Muscle of arm (tissue), 14 donors: ENCODE measurements at places on chromosomes 13 and 19. TPM values are rescaled to one million over a fixed set of nuclear protein-coding genes. Genes with fewer than 3 reads are reported as not detected.

DNA sequence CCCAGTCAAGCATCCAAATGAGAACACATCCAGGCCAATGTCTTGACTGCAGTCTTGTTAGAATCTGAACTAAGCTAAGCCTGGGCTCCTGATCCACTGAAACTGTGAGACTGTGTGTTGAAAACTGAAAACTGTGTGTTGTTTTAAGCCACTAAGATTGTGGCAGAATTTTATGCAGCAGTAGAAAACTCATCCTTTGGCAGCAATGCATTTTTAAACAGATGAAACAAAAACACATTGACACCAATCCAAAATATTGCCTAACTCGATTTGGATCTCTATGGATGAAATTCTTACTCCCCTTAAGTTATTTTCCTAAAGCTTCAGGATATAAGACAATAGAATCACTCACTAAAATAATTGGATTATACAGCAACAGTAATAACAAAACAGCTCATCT is 202.3 kb upstream of the KLF12 start:
- DNase-seq: peak; percentile 8

SHISA2 gene
- 43.0 TPM for polyA plus RNA-seq

PRRG2 gene
- 0.17 TPM for polyA plus RNA-seq

DNA sequence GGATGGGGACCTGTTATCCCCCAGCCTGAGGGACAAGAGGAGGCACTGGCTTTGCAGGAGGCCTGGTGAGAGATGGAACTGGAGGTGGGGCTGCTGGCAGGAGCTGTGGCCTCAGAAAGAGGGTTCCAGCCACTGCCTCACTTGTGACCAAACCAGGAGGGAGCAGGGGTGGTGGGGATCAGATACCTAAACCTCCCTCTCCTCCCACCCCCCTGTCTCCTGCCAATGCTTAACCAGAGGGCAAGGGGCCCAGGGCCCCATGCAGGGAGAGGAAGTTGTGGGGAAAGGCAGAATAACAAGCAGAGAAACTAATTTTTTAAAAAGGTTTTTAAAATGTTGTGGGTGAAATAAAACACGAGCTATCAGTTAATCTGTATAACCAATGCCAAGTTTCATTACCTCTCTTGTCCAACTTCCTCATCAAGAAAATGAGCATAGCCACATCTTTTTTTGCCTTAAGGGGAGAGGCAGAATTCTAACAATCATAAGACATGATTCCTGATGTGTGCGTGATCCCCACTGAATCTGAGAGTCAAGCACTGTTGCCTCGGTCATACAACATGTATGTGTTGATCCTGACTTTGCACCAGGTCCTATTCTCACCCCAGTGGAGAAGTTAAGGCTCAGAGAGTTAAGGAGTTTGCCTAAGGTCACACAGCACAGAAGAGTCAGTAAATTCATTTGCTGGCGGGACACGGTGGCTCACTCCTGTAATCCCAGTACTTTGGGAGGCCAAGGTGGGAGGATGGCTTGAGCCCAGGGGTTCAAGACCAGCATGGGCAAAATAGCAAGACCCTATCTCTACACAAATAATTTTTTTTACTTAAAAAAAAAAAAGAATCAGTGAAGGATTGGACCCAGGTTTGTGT is 12.9 kb downstream of the FXYD5 start:
- DNase-seq: no peak

RAX2 gene
- not detected for polyA plus RNA-seq

DNA sequence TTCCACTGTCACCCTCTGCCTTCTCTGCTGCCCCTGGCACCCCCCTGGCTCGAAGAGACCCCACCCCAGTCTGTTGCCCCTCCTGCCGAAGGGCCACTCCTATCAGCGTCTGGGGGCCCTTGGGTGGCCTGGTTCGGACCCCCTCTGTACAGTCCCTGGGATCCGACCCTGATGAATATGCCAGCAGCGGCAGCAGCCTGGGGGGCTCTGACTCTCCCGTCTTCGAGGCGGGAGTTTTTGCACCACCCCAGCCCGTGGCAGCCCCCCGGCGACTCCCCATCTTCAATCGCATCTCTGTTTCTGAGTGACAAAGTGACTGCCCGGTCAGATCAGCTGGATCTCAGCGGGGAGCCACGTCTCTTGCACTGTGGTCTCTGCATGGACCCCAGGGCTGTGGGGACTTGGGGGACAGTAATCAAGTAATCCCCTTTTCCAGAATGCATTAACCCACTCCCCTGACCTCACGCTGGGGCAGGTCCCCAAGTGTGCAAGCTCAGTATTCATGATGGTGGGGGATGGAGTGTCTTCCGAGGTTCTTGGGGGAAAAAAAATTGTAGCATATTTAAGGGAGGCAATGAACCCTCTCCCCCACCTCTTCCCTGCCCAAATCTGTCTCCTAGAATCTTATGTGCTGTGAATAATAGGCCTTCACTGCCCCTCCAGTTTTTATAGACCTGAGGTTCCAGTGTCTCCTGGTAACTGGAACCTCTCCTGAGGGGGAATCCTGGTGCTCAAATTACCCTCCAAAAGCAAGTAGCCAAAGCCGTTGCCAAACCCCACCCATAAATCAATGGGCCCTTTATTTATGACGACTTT is 2.0 kb downstream of the ZFP36 start:
- DNase-seq: peak; percentile 46

DNA sequence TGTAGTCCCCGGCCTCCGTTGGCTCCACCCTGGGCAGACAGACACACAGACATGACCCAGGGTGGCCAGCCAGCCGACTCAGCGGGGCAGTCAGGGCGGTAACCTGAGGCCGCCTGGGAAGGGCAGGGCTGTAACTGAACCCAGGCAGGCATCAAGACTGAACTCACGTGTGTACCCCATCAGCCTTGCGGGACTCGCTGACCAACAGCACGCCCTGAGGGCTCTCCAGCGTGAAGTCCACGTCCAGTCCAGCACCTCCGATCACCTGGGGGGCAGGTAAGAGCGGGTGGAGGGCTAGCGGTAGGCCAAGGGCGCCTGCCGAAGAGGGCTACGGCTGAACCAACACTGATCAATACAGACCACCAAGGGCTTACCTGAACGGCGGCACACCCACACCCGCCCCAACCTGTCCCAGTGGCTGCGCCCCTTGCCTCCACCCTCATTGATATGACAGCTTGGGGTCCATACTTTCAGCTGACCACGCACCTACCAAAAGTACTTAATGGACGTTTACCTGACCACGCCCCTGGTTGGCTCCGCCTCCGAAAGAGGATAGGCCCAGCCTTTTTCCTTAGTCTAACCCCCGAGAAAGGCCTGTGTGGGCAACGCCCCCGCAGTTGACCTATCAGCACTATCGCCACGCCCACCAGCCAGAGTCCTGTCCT is 791 bp downstream of the TMED1 start:
- no peak for DNase-seq

FGF9 gene
- polyA plus RNA-seq: 18.7 TPM

DNA sequence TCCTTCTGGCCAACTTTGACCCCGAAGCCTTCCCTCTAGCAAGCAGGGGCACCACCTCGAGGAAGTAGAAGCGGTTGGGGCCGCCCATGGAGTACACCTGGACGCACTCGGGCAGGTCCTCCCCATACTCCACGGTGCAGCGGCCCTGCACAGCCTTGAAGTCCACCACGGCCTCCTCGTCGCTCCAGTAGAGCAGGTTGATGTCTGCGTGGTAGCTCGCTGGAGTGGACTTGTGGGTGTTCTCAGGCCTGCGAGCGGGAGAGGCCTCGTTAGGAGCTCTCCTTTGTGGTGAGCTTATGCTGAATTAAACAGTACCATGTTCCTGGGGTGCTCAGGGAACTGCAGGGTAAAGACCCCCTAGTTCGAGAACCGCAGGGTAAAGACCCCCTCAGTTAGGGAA is 22.3 kb upstream of the EIF3G start:
- DNase-seq: no peak

GRCh38 chr19:10419200-10419645 is 1.1 kb upstream of the PDE4A start:
- DNase-seq: no peak

MTUS2 gene
- 16.5 TPM for polyA plus RNA-seq

DNA sequence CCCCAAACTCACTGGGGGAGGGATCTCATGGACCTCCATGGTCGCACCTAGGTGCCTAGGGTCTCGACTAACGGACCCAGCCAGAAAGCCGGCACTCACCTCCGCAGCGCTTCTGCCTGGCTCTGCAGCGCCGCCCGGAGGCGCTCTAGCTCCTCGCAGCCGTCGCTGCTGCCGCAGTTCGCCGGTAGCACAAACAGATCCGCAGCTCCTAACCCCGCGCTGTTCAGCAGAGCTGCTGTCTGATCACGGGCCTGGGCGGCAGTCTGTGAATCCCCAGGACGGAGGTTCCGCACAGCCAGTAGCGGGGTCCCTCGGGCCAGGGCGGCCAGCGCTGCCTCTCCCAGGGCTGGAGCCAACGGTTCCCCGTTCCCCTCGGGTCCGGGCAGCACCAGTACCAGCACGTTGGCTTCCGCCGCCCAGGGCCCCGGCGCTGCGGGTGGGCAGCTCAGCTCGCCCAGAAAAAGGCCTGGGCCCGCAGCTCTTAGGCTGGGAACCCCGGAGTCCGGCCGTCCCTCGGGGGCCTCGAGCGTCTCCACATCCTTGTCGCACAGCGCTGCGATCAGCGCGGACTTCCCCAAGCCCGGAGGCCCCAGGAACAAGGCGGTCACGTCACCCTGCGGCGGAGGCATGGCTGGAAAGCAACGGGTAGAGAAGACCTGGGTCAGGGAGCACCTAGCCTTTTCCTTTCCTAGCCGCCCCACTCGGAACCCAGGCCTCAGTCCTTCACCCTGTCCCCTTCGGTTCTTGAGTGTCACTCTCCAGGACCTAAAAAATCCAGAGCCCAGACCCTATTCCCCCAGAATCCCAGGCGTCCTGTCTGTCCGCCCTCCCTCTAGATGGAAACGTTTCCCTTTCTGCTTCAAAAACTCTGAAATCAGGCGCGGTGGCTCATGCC is 977 bp downstream of the IRGQ start:
- peak; percentile 55 for DNase-seq

CPB2 gene
- 0.45 TPM for polyA plus RNA-seq

- DNase-seq: no peak
Measured at GRCh38 chr19:56504581-56504980, 3.1 kb upstream of the ZNF471 start.

DNA sequence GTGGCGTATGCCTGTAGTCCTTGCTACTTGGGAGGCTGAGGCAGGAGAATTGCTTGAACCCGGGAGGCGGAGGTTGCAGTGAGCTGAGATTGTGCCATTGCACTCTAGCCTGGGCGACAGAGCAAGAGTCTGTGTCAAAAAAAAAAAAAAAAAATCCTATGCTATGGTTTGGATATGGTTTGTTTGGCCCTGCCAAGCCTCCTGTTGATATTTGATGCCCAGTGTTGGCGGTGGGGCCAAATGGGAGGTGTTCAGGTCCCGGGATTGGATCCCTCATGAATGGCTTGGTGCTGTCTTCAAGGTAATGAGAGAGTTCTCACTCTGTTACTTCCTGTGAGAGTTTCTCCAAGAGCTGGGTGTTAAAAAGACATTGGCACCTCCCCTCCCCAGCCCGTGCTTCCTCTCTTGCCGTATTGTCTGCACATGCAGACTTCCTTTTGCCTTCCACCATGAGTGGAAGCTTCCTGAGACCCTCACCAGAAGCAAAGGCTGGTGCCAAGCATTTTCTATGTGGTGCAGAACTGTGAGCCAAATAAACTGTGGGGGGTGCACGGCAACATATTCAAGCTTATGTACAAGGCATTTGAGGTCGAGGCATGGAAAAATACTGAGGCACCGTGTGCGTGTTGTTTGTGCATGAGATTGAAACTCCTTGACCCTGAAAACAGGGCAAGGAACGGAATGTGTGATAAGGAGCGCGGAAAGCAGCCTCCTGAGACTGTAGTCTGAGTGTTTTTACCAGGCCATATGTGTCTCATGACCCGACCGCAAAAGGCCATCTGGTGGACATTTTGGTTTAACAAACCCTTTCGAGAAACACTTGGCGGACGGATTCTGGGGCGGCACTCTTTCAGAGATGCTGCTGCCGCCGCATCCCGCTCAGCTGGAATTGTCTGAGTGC is 7.3 kb downstream of the SIGLEC9 start:
- no peak for DNase-seq

- no peak for DNase-seq
Measured at GRCh38 chr13:112056739-112057438, 10.1 kb upstream of the SOX1 start.

- DNase-seq: peak; percentile 82
Measured at GRCh38 chr19:47863514-47863936, 4.5 kb downstream of the TPRX2 start.

YJEFN3 gene
- polyA plus RNA-seq: 5.8 TPM

JSRP1 gene
- polyA plus RNA-seq: 41.0 TPM

FGF14 gene
- 0.27 TPM for polyA plus RNA-seq

DNA sequence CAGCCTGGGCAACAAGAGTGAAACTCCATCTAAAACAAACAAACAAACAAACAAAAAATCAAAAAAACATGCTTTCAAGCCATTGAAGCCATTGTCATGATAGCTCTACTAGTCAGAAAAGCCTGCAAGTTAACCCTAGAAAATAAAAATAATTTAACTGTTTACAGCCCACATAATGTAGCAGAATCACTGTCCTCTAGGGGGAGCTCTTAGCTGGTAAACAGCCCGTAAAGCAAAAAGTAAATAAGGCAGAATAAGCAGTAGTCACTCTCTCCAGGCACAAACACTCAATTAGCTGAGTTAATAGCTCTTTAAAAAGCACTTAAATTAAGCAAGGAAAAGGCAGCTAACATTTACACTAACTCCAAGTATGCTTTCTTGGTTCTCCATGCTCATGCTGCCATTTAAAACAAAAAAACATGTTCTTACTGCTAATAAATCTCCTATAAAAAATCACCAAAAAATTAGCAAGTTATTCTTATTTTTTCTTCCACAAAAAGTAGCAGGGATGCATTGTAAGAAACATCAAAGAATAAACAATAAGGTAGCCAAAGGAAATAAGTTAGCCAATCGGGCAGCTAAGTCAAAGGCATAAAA is 11.3 kb downstream of the LILRB4 start:
- DNase-seq: no peak

DNA sequence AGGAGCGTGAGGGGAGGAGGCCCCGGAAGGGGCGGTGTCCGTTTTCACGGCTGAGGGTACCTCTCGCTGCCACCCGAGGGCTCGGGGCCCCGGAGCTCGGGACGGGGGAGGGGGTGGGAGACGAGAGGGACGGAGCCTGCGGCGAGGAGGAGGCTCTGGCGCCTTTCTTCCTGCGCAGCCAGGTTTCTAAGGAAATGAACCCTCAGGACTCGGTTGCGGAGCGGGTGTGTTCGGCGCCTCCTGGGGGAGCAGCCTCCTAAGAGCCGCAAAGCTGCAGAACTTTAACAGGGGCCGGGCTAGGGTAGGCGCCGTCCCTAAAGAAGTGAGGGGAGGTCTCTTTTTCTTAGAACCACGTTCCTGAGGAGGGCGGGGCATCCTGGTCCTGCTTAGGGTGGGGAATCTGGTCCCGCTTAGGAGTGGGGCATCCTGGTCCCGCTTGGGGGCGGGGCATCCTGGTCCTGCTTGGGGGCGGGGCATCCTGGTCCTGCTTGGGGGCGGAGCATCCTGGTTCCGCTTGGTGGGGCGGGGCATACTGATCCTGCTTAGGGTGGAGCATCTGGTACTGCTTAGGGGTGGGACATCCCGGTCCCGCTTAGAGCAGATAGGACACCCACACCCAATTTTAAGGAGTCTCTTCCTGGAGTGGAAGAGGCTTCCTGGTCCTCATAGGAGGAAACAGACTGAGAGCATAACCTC is 6.2 kb downstream of the SYT5 start:
- no peak for DNase-seq

KLK13 gene
- 1.5 TPM for polyA plus RNA-seq

ZNF548 gene
- polyA plus RNA-seq: 46.8 TPM

GRCh38 chr13:80329250-80329649 is 11.7 kb downstream of the SPRY2 start:
- no peak for DNase-seq
